K562 (cell line): ENCODE measurements at places on chromosomes 13 and 19. TPM values are rescaled to one million over a fixed set of nuclear protein-coding genes. Genes with fewer than 3 reads are reported as not detected.

DNA sequence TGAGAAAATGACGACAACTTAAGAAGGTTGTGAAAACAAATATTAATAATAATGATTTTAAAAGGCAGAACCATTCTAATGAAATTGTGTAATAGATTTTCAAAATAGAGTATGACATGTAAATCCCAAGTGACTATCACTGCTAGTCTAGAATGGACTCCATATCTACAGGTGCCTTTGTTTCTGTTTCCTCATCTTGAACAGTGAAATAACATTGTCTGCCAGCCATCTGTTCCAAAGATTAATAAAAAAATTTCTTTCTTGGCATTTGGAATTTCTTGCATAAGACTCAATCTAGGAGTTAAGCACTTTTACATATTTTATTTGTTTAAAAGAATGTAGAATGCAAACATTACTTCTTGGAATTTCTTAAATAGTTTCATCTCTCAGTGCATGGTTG is 520.1 kb upstream of the ARGLU1 start:
- H3K27me3 ChIP-seq, result no peaks in the 10 kb centered on the region
- no peaks in the 10 kb centered on the region for H3K36me3 ChIP-seq
- H3K27ac ChIP-seq, result no peak overlapping the region
- no peaks in the 10 kb centered on the region for H3K4me1 ChIP-seq

DNA sequence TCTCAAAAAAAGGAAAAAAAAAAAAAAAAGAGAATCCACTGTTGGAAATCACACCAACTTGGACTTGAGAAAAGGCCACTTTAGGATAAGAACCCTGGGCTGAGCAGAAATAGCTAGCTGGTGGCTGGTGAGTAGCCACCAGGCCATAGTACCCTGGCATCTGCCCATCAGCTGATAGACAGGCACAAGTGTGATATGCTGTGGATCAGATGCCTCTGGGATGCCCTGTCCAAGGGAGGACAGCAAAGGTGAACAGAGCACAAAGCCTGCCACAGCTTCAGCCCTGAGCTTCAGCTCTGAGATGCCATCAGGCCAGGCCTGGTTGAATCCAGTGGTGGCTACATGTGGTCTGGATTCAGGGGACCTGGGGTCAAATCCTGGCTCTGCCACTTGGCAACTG is 8.7 kb downstream of the SIRT2 start:
- no peak overlapping the region for H3K27ac ChIP-seq
- DNase-seq, result no peak
- H3K4me3 ChIP-seq, result no peak overlapping the region

ZSWIM9 gene
- 1.4 TPM in 2 replicates for total RNA-seq

DNA sequence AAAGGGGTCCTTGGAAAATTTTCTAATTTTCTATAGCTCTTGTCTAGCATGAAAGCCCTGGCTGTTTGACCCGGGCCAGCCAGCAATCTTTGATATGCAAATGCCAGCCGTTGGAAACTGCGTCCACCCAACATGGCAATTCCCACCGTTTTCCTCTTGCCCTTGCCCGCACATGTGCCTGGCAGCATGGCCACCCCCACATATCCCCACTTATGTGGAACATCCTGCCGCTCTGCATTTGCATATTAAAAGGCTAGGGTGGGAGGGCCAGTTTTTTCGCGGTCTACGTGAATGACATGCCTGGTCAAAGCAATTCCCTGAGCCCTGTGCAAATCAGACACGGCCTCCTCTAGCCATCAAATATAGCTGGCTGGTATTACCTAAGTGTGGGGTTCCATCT is 110.3 kb upstream of the TDRD3 start:
- H3K4me3 ChIP-seq, result no peak overlapping the region
- H3K27me3 ChIP-seq, result peaks cover 5% of the 10 kb centered on the region; the same call in 1 of the 2 replicates
- H3K36me3 ChIP-seq, result no peaks in the 10 kb centered on the region
- no peaks in the 10 kb centered on the region; the same call in 1 of the 2 replicates for H3K4me1 ChIP-seq
- no peak overlapping the region for H3K27ac ChIP-seq

DNA sequence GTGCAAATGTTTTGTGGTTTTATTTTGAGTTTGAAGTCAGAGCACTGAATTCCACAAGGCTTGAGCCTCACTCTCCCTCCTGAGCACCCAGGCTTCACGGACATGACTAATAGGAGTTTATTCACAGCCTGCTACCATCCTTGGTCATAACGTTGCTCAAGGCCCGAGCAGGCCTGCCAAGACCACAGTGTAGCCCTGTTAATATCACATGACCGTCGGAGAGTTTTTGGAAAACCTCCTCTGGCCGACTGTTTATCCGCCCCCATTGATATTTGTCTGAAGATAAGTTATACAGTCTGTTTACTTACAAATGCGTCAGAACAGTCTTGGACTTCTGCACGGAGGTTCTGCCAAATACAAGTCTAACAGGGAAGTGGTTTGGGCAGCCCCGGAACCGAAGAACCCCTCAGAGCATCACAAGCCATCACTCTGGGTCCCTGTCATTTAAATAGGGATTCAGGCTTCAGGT is 89.9 kb downstream of the COL4A2 start:
- no peaks in the 10 kb centered on the region for H3K4me1 ChIP-seq
- DNase-seq, result no peak
- peaks cover 4% of the 10 kb centered on the region; the same call in 2 of the 3 replicates for H3K27me3 ChIP-seq
- H3K36me3 ChIP-seq, result no peaks in the 10 kb centered on the region
- H3K4me3 ChIP-seq, result no peak overlapping the region

- DNase-seq, result no peak
- no peaks in the 10 kb centered on the region for H3K27me3 ChIP-seq
- no peak overlapping the region for H3K4me3 ChIP-seq
- no peak overlapping the region for H3K27ac ChIP-seq
Measured at GRCh38 chr13:68023838-68024581, 793.9 kb upstream of the PCDH9 start.

DNA sequence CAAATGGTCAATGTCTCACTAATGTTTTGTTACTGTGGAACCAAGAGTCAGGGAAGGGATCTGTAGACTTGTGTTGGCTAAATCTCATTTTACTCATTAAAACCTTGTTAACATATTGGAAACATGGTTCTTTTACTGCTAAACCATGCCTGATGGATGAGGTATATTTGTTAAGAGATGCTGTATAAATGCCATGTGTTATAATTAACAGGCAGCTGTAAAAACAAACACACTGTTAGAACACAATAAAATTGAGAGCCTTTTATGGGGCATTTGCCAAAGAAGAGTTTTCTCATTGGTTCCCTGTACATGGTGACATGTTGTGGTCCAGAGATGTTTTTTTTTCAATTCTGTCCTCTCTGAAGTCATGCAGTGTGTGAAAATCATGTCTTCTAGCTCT is 121.9 kb downstream of the ESD start:
- H3K27ac ChIP-seq, result no peak overlapping the region
- DNase-seq, result no peak
- no peaks in the 10 kb centered on the region for H3K4me1 ChIP-seq
- no peak overlapping the region for H3K4me3 ChIP-seq

- no peak for DNase-seq
- H3K27ac ChIP-seq, result no peak overlapping the region
- no peak overlapping the region for H3K4me3 ChIP-seq
- H3K36me3 ChIP-seq, result no peaks in the 10 kb centered on the region
Measured at GRCh38 chr13:35514801-35515502, 38.5 kb upstream of the MAB21L1 start.

DNA sequence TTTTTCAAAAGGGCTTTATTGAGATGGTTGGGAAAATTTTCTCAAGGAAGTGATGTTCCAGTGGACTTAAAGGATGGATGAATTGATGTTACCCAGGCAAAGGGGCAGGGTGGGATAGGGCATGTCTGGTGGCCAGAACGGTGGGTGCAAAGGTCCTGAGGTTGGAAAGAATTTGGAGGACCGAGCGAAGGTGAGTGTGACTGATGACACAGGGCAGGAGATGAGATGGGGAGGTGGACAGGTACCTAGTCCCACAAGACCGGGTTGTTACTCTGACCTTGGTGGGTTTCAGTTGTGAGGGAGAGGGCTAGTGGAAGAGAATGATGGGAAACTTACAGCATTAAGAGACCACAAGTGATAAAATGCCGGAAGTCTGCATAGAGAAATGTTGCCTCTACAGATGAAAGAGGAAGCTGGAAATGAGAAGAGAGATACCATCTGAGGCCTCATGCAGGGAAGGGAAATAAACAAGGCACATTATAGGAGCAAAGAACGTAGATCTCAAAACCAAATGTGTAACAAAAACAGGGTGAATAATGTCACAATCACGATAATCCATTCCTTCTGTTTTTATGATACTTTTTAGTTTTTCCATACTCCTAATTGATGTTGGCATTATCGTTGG is 4.5 kb downstream of the ADGRE1 start:
- no peaks in the 10 kb centered on the region; the same call in 1 of the 3 replicates for H3K4me1 ChIP-seq
- DNase-seq, result no peak
- H3K4me3 ChIP-seq, result no peak overlapping the region
- H3K27me3 ChIP-seq, result no peaks in the 10 kb centered on the region; the same call in 2 of the 3 replicates

PCDH9 gene
- 4.1 TPM in 2 replicates for total RNA-seq

DNA sequence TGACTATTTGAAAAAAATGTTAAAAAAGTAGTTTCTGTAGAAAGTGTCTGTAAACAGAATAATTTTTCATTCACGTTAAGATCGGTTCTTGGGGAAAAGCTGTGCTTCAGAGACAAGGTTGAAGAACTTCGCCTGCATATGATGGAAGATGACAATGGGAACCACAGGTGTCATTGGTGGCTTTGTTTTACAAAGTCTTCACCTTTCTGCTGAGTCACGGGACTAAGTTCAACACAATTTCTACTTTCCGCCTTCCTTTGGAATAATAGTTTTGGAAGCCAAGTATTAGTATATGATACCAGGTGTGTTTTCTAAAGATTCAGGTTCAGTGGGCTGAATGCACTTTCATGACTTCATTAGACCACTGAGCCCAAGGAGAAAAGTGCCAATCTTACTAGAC is 155.6 kb upstream of the RNF113B start:
- no peaks in the 10 kb centered on the region for H3K36me3 ChIP-seq
- DNase-seq, result no peak
- H3K4me1 ChIP-seq, result no peaks in the 10 kb centered on the region; the same call in 1 of the 2 replicates
- no peak overlapping the region for H3K27ac ChIP-seq
- no peaks in the 10 kb centered on the region for H3K27me3 ChIP-seq

KDELR1 gene
- total RNA-seq, result 133 and 138 TPM in 2 replicates

DNA sequence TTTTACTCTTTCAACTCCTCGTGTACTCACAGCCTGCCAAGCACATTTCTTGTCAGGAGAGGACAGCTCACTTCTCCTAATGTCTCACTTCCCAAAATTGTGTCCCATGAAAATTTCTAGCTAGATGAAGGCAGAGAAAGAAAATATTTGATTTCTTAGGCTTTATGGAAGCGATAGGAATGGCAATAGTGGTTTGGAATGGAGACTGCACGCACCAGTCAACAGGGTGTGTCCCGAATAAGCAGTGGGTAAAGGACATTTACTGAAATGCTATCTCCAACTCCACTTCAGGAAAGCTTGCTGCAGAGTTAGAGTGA is 321 bp upstream of the ZNF222 start:
- H3K36me3 ChIP-seq, result peaks cover 4% of the 10 kb centered on the region; the same call in 1 of the 3 replicates
- H3K27ac ChIP-seq, result peak overlapping the region; percentile 86; the same call in 1 of the 3 replicates
- H3K27me3 ChIP-seq, result no peaks in the 10 kb centered on the region
- peak overlapping the region; percentile 80 for H3K4me3 ChIP-seq
- H3K4me1 ChIP-seq, result 0 out of 2 replicates have a peak, but pooled peaks cover 3% of the 10 kb centered on the region

KCNJ14 gene
- total RNA-seq, result 1.4 and 1.6 TPM in 2 replicates

C19orf81 gene
- total RNA-seq, result 33.0 and 40.2 TPM in 2 replicates

DNA sequence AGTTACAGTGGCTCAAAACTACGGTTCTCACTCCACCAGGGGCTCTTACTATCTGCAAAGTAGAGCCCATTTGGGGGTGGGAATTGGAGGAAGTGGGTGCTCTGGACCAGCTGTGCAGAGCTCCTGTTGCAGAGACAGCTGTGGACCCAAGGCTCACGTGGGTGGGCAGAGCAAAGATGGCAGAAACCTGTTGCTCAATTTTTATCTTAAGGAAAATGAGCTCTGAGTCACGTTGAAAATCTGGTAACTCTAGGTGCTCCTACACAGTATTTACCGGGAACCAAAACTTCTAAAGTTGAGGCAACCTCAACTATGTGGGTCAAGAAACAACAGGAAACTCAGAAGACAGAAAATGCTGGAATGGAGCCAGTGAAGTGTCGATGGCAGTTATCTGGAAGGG is 30.2 kb upstream of the SLC15A1 start:
- no peak overlapping the region for H3K27ac ChIP-seq
- peaks cover 15% of the 10 kb centered on the region for H3K27me3 ChIP-seq
- H3K4me3 ChIP-seq, result no peak overlapping the region
- H3K36me3 ChIP-seq, result no peaks in the 10 kb centered on the region

ZNF699 gene
- total RNA-seq, result 3.0 and 4.1 TPM in 2 replicates

ZNF665 gene
- 1.9 and 2.2 TPM in 2 replicates for total RNA-seq

GRCh38 chr13:91355826-91356710 is 8.6 kb downstream of the MIR17HG start:
- no peak overlapping the region; the same call in 2 of the 3 replicates for H3K27ac ChIP-seq
- H3K4me3 ChIP-seq, result no peak overlapping the region
- peaks cover 8% of the 10 kb centered on the region; the same call in 1 of the 2 replicates for H3K4me1 ChIP-seq
- DNase-seq, result no peak
- H3K27me3 ChIP-seq, result no peaks in the 10 kb centered on the region
- H3K36me3 ChIP-seq, result peaks cover 74% of the 10 kb centered on the region

- H3K4me1 ChIP-seq, result no peaks in the 10 kb centered on the region
- H3K27me3 ChIP-seq, result no peaks in the 10 kb centered on the region
- no peaks in the 10 kb centered on the region for H3K36me3 ChIP-seq
- no peak for DNase-seq
- H3K4me3 ChIP-seq, result no peak overlapping the region
- H3K27ac ChIP-seq, result no peak overlapping the region
Measured at GRCh38 chr13:57992416-57992815, 360.9 kb downstream of the PCDH17 start.

GRCh38 chr13:76976490-76976889 is 15.4 kb upstream of the CLN5 start:
- H3K36me3 ChIP-seq, result no peaks in the 10 kb centered on the region
- DNase-seq, result no peak
- peaks cover 23% of the 10 kb centered on the region; the same call in 1 of the 2 replicates for H3K27me3 ChIP-seq
- H3K27ac ChIP-seq, result no peak overlapping the region
- no peak overlapping the region for H3K4me3 ChIP-seq
- H3K4me1 ChIP-seq, result peaks cover 4% of the 10 kb centered on the region

GRCh38 chr19:36962346-36962745 is 46.2 kb downstream of the ZNF568 start:
- no peak overlapping the region for H3K27ac ChIP-seq
- H3K4me1 ChIP-seq, result no peaks in the 10 kb centered on the region
- H3K36me3 ChIP-seq, result no peaks in the 10 kb centered on the region
- H3K4me3 ChIP-seq, result no peak overlapping the region

GRCh38 chr19:48342841-48343540 is 17.6 kb downstream of the EMP3 start:
- no peak overlapping the region for H3K27ac ChIP-seq
- peak; percentile 11 for DNase-seq
- no peaks in the 10 kb centered on the region for H3K27me3 ChIP-seq
- H3K36me3 ChIP-seq, result peaks cover 4% of the 10 kb centered on the region; the same call in 2 of the 3 replicates
- H3K4me3 ChIP-seq, result no peak overlapping the region

DNA sequence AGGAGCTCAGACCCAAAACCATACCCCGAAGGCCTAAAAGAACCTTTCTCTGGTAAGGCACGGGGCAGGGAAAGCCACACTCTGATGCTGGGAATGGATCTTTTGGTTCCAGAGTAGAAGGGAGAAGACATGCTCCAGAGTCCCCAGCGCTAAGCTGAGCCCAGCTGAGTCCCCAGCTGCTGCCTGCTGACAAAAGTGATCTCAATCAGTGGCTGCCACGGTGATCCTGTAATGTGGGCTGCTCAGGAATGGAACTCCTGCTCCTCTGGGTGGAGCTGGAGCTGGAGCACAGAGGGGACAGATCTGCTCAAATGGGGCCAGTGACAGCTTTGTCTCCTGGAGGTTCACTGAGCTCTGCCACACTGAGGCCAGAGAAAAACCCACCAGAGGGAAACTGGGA is 70.5 kb downstream of the MLLT1 start:
- H3K27ac ChIP-seq, result no peak overlapping the region
- H3K4me1 ChIP-seq, result no peaks in the 10 kb centered on the region
- peaks cover 21% of the 10 kb centered on the region; the same call in 1 of the 3 replicates for H3K36me3 ChIP-seq
- DNase-seq, result no peak

CNMD gene
- not detected in 2 replicates for total RNA-seq
